RWPE1 (cell line): ENCODE measurements at places on chromosomes 3 and 15.

DNA sequence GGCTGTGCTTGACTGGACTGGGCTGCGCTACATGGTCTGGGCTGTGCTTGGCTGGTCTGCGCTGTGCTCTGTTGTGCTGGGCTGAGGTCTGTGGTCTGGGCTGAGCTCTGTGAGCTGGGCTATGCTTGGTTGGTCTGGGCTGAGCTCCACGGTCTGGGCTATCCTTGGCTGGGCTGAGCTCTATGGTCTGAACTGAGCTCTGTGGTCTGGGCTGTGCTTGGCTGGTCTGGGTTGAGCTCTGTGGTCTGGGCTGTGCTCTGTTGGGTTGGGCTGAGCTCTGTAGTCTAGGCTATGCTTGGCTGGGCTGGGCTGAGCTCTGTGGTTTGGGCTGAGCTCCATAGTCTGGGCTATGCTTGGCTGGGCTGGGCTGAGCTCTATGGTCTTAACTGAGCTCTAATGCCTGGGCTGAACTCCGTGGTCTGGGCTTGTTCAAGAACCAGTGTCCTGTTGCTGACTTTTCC, 92.0 kb downstream of the PLXNA1 start:
- DNase-seq: peak; percentile 16

- no peak for DNase-seq
Measured at GRCh38 chr3:61155701-61156292, 95.5 kb downstream of the FHIT start.

DNA sequence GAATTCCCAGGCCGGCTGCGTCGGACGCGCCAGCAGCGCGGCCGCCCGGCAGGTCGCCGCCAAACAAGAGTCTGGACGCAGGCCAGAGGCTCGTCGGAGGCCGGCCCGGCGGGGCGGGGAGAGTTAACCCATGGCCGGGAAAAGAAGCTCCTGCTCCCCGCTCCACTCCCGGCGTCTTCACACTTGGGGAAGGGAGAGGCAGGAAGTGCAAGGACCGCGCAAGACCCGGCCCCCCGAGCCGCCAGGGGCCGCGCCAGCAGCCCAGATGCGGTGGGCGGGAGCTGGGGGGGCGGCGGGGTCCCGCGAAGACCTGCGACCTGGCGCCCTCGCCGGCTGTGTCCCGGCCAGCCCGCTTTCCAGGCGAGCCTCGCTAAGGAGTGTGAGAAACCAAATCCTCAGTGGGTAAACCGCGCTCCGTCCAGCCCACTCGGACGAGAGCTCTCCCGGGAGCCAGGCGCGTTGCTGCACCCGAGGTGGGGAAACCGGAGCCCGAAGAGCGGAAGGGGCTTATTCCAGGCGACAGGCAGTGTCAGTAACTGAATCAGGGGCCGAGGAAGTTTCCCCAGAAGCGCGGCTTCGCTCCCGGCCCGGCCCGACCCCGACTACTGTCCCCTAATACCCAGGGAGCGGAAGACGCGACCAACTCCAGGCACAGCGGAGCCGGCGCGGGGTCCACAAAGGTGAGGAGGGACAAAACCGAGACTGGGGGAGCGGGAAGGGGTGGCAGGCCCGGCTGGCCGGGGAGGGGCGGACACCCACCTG, 721 bp downstream of the ADAMTS7 start:
- DNase-seq: peak; percentile 64

GRCh38 chr3:16048435-16049318, 125.8 kb upstream of the GALNT15 start:
- DNase-seq: peak; percentile 59

- DNase-seq: no peak
Measured at GRCh38 chr3:169365993-169366915, 297.3 kb downstream of the MECOM start.

DNA sequence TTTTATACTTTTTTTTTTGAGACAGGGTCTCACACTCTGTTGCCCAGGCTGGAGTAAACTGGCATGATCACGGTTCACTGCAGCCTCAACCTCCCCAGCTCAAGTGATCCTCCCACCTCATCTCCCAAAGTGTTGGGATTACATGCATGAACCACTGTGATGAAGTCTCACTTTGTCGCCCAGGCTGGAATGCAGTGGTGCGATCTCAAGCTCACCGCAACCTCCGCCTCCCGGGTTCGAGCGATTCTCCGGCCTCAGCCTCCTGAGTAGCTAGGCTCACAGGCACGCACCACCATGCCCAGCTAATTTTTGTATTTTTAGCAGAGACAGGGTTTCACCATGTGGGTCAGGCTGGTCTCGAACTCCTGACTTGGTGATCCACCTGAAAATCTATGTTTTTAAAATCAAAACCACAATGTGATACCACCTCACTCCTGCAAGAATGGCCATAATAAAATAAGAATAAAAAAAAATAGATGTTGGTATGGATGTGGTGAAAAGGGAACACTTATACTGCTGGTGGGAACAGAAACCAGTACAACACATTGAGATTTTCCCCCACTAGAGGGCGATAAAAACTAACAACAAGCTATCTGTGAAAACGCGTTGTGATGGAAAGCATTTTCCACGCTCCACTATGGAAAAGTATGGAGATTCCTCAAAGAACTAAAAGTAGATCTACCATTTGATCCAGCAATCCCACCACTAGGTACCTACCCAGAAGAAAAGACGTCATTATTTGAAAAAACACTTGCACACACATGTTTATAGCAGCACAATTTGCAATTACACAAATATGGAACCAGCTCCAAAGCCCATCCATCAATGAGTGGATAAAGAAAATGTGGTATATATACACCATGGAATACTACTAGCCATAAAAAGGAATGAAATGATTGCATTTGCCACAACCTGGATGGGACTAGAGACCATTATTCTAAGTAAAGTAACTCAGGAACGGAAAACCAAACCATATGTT, 26.8 kb upstream of the OCA2 start:
- DNase-seq: no peak

DNA sequence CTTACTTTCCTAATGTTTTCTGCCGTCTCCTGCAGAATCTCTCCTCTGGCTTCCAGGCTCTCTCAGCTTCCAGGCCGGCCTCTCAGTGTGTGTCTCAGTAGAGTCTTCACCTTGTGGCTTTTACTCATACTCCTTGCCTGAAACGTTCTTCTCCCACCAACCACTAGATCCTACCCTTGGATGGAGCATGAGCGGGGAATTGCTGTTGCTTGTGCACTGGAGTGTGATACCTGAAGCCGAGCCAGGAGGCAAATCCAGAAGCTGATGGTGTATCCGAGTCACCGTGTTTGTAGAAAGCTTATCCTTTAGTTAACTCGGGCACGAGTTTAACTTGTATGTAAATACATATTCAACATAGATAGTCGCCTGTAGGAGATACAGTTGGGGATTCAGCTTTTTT, 285.0 kb upstream of the C2CD4B start:
- no peak for DNase-seq

DNA sequence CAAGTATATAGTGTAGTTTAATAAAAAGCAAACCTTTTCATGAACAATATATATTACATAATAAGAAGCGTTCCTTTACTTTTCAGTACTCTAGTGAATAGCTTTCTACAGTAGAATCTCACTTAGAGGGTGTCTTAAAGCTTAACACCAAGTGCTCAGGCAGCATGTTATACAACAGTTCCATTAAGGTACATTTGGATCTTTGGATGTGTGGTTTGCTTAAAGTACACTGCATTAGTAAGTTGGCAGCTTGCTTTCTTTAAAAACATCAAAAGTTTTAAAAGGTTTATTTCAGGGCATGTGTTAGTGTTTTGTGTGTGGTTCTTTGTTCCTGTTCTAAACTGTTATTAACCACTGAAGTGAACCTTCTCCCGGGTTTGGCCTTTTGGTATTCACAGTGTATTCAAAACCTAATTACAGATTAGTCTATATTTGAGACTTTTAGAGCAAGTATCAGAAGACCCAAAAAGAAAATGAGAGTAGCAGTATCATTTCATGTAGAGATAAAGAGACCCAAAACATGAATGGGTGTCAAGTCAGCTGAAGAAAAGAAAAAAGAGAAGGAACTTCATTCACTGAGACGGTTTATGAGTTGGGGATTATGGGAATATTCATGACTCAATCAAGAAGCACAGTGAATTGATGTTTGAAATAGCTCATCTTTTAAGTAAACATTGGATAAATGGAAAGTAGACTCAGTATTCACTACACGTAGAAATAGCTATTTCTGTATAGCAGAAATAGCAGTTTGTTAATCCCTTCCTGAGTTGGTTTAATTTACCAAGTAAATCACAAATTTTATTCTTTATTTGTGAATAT, 93.9 kb downstream of the OPA1 start:
- no peak for DNase-seq

- no peak for DNase-seq
Measured at GRCh38 chr3:155242342-155242741, 51.1 kb downstream of the STRIT1 start.

DNA sequence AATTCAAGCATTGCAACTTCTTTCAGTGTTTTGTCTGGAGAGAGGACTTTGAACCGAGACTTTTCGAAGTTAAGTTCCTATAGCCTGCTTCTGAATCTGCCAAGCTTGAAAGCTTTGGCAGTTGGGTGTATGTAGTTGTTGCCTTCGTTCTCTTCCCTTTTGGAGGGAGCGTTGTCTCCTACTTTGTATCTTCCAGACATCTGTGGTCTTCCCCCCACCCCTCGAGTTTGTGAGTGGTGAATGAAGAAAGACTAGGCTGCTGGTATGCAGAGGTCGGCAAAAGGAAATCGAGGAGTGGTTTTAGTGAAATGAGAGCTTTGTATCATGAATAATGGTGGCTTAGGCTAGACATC, 1.3 kb downstream of the CTNNB1 start:
- DNase-seq: peak; percentile 10

DNA sequence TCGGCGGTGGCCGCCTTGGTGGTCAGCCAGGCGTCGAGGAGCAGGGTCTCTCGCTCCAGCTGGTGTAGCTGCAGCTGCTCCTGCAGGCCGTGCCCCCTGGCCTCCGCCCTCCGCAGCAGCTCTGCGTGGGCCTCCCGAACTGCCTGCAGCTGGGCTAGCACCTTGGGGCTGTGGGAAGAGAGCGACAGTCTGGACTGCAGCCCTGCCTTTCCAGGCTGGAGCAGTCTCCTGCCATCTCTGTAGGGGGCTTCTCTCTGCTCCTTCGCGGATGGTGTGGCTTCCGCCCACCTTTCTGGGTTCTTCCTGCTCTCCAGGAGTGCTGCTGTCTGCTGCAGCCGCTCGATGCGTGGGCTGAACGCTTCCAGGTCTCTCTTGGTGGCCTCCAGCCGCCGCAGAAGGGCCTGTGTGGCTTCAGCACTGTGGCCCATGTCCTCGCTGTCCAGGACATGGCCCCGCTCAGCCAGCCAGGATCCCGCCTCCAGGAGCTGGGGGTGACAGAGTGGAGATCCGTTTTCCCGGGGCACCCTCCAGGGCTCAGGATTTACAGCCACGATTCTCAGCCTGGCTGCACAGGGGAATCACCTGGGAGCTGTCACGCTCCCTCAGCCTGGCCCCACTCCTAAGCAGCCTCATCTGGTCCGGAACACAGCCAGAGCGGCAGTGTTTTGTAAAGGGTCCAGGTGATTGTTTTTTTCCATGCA, 16.8 kb downstream of the PLA2G4B start:
- no peak for DNase-seq

DNA sequence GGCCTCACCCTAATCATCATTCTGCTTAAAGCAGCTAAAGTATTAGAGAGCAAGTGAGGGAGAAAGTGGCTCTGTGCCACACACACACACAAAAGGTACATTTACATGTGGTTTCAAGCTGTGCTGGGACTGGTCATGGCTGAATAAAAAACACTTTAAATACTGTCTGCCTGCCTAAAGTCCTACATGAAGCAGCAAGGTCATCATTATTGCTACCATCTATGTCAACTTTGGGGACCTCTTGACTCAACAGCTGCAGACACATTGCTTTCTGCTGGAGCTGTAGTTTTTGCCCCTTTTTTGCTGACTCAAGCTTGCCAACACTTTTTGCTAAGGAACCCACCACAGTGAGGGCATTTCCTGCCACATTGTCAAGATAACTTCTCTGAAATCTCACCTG, 1237.9 kb downstream of the ROBO2 start:
- DNase-seq: no peak

DNA sequence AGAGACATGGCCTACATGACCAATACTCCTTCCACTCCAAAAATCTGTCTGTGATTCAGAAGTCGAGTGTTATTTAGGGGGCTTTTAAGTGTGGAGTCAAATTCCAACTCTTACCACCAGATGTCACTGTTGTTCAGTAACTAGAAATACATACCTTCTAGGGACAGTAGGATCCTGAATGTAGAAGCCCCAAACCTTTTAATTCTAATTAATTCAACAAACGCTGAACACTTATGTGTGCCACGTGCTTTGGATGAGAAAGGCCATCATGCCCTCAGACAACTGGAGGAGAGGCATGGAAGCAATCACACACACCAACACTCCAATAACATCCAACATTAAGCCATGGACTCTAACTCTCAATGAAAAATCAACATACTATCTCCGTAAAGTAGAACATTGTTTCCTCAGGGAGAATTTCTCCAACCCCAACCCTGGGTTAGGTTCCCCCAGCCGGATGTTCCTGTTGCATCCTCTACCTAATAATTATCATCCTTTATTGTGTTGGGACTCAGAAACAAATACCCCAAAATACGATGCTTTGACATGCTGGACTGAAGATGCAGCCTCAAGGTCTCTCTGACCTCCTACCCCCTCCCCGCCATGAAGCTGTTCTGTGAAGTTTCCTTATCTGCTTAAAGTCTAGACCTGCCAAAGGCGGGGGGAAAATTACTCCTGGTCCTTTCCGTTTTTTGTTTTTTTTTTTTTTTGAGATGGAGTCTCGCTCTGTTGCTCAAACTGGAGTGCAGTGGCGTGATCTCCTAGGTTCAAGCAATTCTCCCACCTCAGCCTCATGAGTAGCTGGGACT, 8.0 kb upstream of the CCDC13 start:
- peak; percentile 52 for DNase-seq

GRCh38 chr3:159650726-159651125, 337.9 kb upstream of the IL12A start:
- DNase-seq: no peak

GRCh38 chr3:150097588-150097890, 126.8 kb upstream of the PFN2 start:
- DNase-seq: no peak

DNA sequence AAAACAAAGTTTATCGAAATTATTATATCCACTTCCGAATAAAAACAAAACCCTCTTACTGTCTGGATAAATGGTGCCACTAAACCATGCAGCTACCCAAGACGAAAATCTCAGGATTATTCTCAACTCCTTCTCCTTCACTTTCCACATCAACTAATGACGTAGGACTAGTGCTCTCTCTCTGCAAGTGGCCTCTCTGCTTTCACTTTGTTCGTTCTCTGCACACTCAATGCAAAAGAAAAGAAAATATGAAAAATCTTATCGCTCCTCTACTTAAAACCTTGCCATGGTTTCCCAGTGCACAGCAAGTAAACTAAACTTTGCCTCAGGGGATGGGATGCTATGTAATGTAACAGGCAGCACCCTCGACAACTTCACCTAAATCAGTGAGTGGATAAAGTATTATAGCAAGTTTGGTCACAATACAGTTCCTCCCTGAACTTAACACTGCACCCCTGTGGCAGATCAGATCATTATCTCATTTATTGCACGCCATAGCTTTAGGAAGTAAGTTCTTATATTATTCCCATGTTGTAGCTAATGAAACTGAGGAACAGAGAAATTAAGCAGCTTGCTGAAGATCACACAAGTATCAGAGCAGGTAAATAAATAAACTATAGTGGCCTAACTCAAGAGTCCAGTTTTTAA, 262.7 kb upstream of the GADL1 start:
- DNase-seq: no peak
